ENCODE measurements at places on chromosomes 3 and 15. TPM values are rescaled to one million over a fixed set of nuclear protein-coding genes. Genes with fewer than 3 reads are reported as not detected.

- H3K4me3 ChIP-seq, result no peak overlapping the region
- H3K4me1 ChIP-seq, result no peaks in the 10 kb centered on the region
- H3K36me3 ChIP-seq, result no peaks in the 10 kb centered on the region
- H3K27me3 ChIP-seq, result no peaks in the 10 kb centered on the region
- no peak for DNase-seq
- no peak overlapping the region for H3K27ac ChIP-seq
Measured at GRCh38 chr3:158451405-158452055, 119.5 kb upstream of the MLF1 start.

DNA sequence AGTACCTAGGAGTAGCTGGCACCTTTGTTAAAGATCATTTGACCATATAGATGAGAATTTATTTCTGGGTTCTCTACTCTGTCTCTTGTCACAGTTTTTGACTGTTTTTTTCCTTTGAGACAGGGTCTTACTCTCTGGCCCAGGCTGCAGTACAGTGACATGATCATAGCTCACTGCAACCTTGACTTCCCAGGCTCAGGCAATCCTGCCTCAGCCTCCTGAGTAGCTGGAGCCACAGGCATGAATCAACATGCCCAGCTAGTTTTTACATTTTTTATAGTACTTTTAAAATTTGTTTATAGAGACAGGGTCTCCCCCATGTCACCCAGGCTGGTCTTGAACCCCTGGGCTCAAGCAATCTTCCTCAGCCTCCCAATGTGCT, 45.0 kb downstream of the BCL2L10 start:
- DNase-seq, result no peak
- no peak overlapping the region for H3K4me3 ChIP-seq
- H3K4me1 ChIP-seq, result no peaks in the 10 kb centered on the region
- peaks cover 29% of the 10 kb centered on the region for H3K36me3 ChIP-seq
- H3K27me3 ChIP-seq, result no peaks in the 10 kb centered on the region
- H3K27ac ChIP-seq, result no peak overlapping the region

DNA sequence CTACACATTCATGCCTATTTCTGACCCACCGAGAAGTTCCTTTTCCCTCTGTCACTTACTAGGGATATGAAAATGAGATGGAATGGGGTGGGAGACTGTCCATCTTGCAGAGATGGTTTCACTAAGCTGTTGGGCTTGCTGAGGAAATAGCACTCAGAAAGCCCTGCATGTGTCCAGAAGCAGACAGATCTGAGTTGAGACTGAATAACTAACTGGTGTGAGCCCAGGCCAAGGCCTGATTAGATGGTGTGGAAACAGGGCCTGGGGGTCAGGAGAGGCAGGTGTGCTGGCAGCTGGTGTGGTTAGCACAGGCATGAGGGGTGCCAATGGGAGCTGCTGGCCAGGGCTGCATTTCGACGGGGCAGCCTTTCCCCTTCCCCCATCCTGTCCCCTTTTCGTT, 72.1 kb downstream of the CLSTN2 start:
- no peaks in the 10 kb centered on the region for H3K4me1 ChIP-seq
- H3K27ac ChIP-seq, result no peak overlapping the region
- no peak overlapping the region for H3K4me3 ChIP-seq
- no peak for DNase-seq
- no peaks in the 10 kb centered on the region for H3K27me3 ChIP-seq

DNA sequence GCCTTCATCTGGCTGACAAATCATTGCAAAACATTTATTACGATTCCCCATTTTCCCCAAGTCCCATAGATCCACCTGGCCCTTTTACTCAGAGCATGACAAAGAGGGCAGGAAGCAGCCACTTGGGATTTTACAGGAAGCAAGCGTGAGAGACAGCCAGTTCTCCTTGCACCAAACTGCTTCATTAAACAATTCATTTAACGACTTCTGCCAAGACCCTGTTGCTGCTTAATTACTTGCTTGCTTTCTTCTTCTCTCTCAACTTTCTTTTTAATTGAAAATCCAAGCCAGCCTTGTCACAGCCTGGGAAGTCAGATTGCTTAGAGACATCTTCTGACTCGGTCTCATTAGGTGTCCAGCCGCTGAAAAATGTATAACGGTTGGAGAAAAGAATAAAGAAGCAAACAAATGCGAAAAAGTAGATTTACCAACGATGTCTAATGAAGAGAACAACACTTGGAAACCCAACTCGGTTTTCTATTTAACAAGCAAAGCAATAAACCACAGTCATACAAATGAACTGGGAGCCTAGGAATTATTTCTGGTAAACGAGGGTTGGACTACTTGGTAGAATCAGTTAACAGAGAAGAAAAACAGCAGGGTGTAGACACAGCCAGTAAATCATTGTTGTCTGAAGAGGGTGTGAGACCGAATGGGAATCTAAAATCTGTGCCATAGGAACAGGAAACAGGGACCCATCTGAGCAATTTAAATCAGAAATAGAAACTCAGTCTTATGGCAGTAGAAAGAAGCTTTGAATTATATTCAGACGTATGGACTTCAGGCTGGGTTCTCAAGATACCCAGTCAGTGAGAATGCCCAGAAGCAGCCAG, 298.3 kb downstream of the LRRC3B start:
- H3K4me3 ChIP-seq, result no peak overlapping the region
- no peaks in the 10 kb centered on the region for H3K36me3 ChIP-seq
- DNase-seq, result no peak
- no peak overlapping the region for H3K27ac ChIP-seq

GRCh38 chr3:37652851-37653250, 208.8 kb upstream of the CTDSPL start:
- H3K36me3 ChIP-seq, result no peaks in the 10 kb centered on the region
- H3K4me1 ChIP-seq, result no peaks in the 10 kb centered on the region
- no peaks in the 10 kb centered on the region for H3K27me3 ChIP-seq
- no peak overlapping the region for H3K4me3 ChIP-seq
- H3K27ac ChIP-seq, result no peak overlapping the region

DNA sequence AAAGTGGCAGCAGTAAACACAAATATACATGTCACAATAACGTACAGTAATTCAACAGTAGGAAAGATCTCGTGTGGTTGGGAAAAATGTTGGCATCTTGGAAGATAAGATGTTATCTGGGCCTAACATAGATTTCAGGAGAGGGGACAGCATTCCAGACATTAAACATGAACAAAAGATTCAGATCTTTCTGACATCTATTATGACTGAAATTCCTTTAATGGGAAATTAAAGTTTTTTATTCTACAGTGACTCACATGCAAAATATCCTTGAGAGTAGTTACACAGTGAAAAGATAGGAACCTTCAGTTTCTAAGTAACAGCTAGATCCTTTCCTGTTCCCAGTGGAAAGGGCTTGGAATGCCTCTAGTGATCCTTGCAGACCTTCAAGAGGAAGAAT, 9.2 kb downstream of the NDUFB5 start:
- no peak overlapping the region for H3K4me3 ChIP-seq
- H3K4me1 ChIP-seq, result no peaks in the 10 kb centered on the region

- no peaks in the 10 kb centered on the region for H3K36me3 ChIP-seq
- no peak overlapping the region for H3K4me3 ChIP-seq
- DNase-seq, result no peak
- no peak overlapping the region for H3K27ac ChIP-seq
- H3K4me1 ChIP-seq, result no peaks in the 10 kb centered on the region
Measured at GRCh38 chr15:57872281-57873030, 165.9 kb downstream of the POLR2M start.

The CLSTN2 gene
- 3.6 TPM for total RNA-seq

The TUSC7 gene
- not detected for total RNA-seq
